Stimulated activated CD4-positive, alpha-beta T cell treated with anti-CD3 and anti-CD28 coated beads, Interleukin-1b, Interleukin-23, amount 100 ng/mL, for 24 hours (primary cell): ENCODE measurements at places on chromosomes 4 and X.

DNA sequence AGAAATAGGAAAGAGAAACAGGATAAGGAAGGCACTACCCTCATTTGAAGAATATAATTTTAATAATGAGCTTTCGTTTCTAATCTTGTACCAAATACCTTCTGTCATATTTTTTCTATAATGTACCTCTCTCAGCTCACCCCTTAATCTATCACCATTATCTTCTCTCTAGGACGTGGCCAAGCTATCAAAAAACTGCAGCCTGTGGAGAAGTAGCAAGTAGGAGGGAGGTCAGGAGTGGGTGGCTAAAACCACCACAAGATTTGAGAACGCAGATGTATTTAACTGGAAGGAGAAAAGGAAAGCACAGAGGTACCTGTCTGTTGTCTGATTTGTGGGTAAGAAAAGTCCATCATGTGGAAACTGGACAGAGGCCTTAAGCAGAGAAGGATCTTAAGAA, 576.7 kb upstream of the DIPK2B start:
- no peak for DNase-seq

DNA sequence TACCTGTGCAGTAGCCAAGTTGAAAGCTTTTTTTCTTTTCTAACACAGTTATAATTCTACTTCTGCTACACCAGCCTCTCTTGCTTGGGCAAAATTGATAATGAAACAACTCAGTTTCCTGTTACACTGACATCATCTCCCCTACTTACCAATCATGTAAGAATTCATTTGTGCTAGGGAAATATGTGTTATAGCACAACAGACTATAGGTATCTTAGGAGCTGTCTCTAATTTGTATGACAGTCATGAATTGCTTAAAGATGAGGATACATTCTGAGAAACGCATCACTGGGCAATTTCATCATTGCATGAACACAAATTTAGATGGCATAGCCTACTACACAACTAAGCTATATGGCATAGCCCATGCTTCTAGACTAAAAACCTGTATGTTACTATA, 246.3 kb upstream of the ANKRD50 start:
- DNase-seq = no peak

- DNase-seq = no peak
These were observed 52.9 kb upstream of the FRAS1 start for GRCh38 chr4:78004270-78004669.

DNA sequence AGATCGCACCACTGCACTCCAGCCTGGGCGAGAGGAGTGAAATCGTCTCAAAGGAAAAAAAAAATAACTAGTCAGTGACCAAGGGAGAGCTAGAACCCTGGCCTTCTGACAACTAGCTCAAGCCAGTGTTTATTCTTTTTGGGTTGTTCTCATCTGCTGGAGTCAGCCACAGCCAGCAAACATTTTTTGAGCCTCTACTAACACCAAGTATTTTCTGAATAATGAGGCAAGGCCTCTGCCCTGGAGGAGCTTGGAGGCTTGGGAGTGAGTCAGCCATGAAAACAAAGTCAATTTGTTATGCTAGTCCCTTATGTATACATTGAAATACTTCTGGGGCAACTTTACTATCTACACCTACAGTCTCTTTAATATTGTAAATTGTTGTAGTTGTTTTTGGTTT, 46.5 kb downstream of the TMA16 start:
- no peak for DNase-seq

- DNase-seq = no peak
These were observed 37.0 kb downstream of the ZFX start for GRCh38 chrX:24186483-24186882.

DNA sequence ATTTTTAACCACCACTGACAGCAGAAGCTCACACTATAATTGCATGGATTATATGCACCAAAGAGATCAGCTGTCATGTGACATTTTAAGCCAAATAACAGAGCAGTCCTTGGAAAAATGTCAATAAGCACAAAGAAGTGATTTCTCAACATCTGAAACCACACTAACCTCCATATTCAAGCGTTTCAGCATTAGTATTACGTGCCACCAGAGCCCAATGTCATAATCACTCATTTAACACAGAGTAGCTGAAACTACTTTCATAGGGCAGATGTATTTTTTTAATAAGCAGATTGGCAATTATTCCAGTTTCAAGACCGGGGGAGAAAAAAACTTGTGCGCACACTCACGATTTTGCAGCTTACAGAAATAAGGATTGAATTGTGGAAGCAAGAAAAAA, 76.6 kb downstream of the SH3KBP1 start:
- no peak for DNase-seq

- DNase-seq = no peak
These were observed 17.0 kb downstream of the MAB21L2 start for GRCh38 chr4:150598909-150599308.

GRCh38 chr4:8547912-8548730, 32.1 kb upstream of the GPR78 start:
- DNase-seq = no peak
